ENCODE measurements at places on chromosomes 7 and 10.

DNA sequence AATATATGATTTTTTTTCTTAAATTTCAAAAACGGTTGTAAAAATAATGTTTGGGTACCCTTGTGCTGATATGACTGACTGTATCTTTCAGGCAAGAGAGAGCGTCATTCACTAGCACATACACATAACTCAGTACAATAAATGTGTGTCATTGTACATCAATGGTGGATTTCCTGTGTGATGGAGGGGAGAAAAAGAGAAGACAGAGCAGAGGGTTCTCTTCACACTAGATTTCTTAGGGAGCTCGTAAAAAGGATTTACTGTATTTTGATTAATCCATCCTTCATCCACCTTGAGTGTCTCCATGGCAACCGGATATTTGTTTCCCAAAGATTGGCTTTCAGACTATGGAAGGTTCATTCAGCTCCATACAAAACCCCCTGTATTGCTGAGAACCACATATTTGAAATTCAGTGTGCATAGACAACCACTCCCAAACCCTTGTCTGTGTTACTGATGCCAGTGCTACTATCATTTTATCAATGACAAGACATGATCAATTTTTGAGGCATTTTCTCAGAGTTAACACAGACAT, 150.6 kb downstream of the AKR1D1 start:
- DNase-seq = no peak

DNA sequence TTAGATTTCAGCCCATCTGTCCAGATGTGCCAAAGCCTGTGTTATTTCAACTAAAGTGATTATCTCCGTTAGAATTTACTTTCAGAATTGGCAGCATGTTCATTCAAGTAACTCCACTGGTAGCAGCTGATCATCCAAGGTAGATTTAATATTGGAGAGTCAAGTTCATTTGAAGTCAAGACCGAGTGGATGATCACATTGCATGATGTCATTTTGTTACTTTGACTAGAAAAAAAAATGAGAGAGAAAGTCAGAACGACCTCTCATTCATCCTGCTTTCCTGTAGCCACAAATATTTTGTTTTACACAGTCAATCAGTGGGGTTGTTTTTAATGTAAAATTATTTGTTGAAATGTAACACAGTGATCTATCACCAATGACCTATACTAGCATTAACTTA, 196.7 kb upstream of the PHYHIPL start:
- DNase-seq = no peak

- no peak for DNase-seq
These were observed 37.2 kb downstream of the CHN2 start for GRCh38 chr7:29231671-29232232.

GRCh38 chr10:15255961-15256360, 87.5 kb upstream of the NMT2 start:
- DNase-seq = no peak

GRCh38 chr7:5620459-5620881, 161.0 kb downstream of the RNF216 start:
- DNase-seq = no peak

DNA sequence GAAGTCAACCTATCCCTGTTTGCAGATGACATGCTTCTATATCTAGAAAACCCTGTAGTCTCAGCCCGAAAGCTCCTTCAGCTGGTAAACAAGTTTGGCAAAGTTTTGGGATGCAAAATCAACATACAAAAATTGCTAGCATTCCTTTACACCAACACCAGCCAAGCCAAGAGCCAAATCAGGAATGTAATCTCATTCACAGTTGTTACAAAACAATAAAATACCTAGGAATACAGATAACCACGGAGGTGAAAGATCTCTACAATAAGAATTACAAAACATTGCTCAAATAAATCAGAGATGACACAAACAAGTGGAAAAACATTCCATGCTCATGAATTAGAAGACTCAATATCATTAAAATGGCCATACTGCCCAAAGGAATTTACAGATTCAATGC, 50.4 kb upstream of the ZNF365 start:
- no peak for DNase-seq

DNA sequence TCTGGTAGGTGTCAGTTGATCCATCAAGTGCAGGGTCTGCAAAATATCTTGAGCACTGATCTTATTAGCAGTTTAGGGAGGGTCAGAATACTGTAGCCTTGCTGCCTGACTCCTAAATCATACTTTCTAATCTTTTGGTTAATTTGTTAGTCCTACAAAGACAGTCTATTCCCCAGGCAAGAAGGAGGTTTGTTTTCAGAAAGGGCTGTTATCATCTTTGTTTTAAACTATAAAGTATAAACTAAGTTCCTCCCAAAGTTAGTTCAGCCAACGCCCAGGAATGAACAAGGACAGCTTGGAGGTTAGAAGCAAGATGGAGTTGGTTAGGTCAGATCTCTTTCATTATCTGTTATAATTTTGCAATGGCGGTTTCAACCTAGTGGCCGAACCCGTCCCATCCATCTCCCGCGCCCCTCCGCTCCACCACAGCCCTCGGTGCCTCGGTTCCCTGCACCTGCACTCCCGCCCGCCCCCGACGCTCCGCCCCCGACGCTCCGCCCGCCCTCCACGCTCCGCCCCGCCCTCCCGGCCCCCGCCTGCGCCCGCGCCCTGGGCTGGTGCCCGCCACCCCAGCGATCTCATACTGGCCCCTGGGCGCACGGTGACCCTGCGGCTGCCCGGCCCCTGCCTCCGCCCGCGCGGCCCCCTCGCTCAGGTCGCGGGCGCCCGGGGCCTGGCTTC, at the start of gene ADCK2:
TSS of gene ADCK2 (plus strand) at position 564 of the 681 bp plus-strand sequence. CDS start 386 bp downstream, outside the sequence.
- DNase-seq = peak; percentile 59

DNA sequence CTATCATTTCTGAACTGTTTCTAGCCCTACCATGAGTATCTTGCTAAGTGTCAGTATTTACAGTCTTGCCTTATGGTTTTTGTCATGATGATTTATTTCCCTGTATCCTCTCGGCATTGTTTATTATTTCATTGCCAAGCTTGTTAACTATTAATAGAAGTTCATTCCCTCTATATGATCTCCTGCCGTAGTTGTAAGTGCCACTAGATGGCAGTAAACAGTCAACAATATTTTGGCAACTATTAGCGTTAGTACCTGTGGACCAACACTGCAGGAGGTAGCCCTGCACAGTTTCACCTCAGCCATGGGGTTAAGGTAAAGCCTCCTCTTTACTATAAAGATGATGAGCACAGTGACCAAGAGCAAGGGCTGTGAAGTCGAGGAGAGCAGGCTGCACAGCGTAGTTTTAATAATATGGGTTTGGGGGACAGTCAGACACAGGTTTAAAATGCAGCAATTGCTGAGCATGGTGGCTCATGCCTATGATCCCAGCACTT, 26.1 kb upstream of the CCNJ start:
- DNase-seq = no peak

GRCh38 chr10:60998932-60999331, 54.9 kb upstream of the RHOBTB1 start:
- DNase-seq = no peak

DNA sequence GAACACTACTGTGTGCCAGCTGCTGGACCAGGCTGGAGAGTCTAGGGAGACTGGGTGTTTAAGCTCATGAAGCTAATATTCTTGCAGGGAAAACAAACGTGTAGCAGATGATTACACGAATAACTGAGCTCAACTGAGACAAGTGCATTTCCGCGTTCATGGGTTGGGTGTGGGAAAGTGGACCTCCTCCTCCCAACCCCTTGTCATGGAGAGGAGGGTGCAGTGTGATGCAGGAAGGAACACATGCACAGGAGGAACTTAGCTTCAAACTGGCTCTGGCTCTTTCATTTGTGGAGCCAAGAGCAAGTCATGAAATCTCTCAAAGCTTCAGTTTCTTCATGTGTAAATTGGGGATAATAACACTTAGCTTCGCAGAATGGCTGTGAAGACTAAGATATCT, 204.3 kb downstream of the ARHGAP12 start:
- DNase-seq = no peak
